Esophagus mucosa (tissue), 1 donor: ENCODE measurements at places on chromosomes 4 and X.

GRCh38 chr4:68693325-68694075 is 23.0 kb upstream of the UGT2B15 start:
- no peak for ATAC-seq

GRCh38 chr4:184942444-184943425 is 75.6 kb upstream of the HELT start:
- peak; percentile 44 for ATAC-seq

DNA sequence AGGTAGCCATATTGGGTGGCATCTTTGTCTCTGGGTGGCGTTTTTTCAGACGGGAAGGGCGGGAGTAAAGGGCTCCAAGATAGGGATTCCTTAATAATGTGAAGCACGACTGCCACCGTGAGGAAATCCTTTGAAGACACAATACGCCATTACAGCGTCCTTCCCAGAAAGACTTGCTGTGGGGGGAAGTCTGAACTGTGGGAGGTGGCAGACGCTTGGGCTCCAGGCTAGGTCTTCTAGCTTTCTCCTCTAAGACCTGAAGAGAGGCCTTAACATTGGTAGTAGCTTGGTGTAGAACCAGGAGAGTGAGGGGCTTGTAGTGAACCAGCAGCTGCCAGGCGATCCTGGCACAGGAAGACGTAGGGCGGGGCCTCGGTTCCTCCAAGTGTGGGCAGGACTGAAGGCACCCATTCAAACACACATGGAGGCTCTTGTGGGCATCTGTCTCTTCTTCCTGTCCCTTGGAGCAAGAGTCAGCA is 197.3 kb downstream of the OR13H1 start:
- peak; percentile 88 for ATAC-seq

- peak; percentile 49 for ATAC-seq
Measured at GRCh38 chr4:56626420-56626819, 54.7 kb downstream of the HOPX start.

DNA sequence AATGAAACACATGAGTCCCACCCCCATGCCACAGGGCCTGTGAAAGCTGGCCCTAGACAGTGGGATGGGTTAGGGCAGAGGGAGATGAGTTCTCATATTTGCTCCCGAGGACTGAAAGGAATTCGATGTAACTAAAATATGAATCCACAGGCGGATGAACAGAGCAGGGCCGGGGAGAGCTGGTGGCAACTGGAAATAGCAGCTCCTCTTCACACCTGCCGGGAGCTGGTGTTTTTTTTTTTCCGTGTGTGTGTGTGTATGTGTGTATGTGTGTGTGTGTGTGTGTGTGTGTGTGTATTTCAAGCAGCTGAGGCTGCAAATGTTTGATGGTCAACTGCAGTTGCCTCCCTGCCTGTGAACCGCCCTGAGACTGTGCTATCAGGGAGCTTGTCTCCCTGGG is 115.1 kb upstream of the PSAPL1 start:
- ATAC-seq, result no peak

DNA sequence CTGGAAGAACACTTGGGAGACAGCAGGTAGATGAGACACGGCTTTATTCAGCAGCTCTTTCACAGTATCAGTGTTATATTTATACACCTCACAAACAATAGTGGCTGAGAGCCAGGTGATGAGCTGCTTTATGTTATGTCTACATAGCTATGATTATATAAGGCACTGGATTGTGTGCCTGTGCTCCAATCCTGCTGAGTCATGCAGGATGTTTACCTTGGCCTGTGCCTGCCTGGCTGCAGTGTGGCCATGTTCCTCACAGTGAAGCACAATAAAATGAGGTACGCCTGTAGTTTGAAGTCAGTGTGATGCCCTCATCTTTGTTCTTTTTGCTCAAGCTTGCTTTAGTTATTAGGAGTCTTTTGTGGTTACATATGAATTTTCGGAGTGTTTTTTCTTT is 31.3 kb downstream of the CXCL13 start:
- ATAC-seq, result peak; percentile 97

DNA sequence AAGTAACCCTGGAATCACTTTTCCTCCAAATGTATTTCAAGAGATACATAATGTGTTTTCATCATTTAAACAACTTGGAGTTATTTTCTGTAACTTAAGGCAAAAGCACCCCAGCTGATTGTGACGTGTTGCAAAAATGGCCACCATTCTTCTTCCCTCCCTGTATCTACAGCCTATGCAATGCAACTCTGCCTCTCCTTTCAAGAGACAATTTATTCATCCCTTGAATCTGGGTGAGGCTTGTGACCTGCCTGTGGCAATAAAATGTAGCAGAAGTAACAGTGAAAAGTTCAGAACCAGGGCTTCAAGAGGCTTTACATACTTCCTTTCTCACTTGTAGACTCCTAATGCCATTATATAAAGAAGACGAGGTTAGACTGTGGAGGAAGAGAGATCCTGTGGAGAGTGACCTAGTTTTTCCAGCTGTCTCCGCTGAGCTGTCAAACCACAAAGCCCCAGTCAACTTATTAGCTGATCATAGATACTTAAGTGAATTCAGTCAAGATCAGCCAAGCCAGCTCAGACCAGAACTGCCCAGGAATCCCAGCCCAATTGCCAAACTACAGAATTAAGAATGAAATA is 81.0 kb upstream of the KLF3 start:
- peak; percentile 57 for ATAC-seq

DNA sequence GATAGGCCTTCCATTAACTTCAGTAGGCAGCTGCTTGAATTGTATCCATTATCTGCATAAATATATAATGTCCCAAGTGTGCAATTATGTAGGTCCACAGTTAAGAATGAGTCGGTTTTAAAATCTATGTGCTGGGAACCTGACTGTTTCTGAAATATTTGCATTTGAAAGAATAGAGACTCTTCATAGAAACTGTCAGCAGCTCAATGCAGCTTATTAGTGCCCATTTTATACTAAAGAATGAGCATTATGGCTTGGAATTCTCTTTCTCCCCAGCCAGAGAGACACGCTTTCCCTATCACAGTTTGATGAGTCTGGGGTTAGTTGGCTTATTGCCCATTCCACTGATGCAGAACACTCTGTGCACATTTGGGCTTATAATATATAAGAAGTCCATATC is 202.0 kb upstream of the PCDH7 start:
- ATAC-seq, result no peak

DNA sequence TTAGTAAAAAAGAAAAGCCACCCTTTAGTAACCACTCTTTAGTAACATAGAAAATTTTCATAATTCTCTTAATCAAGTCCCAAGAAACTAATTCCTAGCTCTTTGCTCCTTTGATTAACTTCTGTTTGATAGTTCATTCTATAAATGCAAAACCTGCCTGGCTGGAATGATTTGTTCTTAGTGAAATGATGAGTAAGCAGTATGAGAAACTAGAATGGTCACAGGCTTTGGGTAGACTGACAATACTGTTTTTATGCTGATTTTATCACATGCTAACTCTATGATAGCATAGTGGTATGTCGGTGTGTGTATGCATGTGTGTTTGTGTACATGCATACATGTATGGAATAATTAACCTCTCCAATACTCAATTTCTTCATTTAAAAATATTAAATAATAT is 81.2 kb downstream of the SYTL5 start:
- ATAC-seq, result peak; percentile 70

GRCh38 chr4:159542296-159542695 is 439.4 kb downstream of the RAPGEF2 start:
- no peak for ATAC-seq

DNA sequence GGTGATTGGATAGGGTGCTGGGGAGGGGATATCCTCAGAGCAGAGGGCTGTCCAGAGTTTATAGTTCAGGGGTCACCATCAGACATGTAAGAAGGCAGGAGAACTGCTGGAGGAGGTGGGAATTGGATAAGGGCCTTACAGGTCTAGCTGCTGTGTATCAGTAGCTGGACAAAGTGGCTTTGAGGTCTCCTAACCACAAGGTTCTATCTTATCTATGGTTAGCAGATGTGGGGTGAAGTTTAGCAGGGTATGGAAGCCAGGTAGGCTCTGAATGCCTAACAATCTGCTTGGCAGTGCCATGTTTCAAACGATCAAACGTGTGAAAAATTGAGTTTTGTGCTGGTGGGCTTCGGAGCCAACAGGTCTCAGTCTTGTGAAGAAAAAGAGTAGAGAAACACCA is 32.1 kb upstream of the MAGEA8 start:
- ATAC-seq, result no peak

GRCh38 chr4:155497306-155497705 is 120.5 kb upstream of the MAP9 start:
- ATAC-seq, result no peak

GRCh38 chr4:78627046-78627965 is 75.7 kb downstream of the ANXA3 start:
- ATAC-seq, result peak; percentile 69

DNA sequence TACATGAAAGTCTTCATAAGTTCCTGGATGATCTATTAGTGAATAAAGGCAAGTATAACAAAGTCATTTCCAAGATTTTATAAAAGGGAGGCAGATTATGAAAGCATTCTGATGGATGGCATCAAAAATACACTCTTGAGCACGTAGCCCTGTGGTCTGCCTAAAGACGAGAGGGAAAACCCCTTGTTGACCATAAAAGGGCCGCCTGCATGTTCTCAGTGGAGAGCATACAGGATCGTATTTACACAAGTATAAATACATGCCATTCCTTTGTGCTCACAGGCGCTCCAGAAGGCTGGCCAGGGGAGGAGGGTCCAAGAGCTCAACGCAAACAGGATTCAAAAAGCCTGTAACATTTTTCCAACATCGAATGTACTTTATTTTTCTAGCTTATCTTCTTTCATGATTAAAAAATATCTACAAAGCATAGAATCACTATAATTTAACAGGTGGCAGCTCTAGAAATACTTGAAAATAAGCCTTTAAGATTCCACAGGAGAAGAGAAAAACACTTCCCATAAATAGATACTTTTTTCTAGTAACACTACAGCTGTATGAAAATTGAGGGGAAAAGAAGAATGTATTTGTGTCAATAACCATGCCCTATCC is 29.6 kb downstream of the PDGFC start:
- peak; percentile 41 for ATAC-seq

DNA sequence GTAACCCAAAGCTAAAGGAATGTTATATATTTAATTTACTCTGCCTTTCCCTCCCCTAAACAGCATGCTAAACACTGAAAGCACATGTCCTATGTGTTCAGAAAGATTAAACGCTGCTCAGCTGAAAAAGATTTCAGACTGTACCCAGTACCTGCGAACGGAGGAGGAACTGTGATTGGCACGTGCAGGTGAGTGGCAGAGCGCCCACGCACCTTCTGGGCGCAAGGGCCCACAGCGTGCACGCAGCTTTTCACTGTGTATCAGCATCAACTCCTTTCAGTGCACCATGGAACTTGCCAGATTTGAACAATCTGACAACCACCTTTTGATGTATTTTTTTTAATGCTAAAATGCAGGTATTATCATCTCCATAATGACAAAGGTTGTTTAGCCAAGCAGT is 87.7 kb downstream of the RFC1 start:
- ATAC-seq, result no peak

GRCh38 chrX:40109288-40110008 is 11.7 kb upstream of the BCOR start:
- no peak for ATAC-seq

- ATAC-seq, result no peak
Measured at GRCh38 chr4:80054375-80054774, 18.7 kb downstream of the ANTXR2 start.

DNA sequence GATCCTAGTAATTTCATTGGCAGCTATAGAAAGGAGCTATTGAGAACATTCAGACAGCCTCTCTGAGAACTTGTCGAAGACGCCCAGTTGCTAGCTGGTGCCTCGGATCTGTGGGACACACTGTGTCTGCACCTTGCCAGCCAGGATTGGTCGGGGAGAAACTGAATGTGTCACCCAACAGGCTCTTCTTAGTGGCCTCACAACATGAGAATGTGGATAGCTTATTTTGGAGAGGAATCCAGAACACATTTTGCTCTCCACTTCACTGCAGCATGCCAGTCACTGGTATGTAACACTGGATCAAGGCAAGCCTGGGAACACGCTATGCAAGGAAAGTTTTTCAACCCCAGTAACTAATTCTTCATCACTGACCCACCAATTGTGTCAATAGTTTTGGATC is 89.5 kb upstream of the TRPC3 start:
- ATAC-seq, result no peak

GRCh38 chrX:138908577-138908976 is 197.1 kb upstream of the FGF13 start:
- peak; percentile 53 for ATAC-seq

DNA sequence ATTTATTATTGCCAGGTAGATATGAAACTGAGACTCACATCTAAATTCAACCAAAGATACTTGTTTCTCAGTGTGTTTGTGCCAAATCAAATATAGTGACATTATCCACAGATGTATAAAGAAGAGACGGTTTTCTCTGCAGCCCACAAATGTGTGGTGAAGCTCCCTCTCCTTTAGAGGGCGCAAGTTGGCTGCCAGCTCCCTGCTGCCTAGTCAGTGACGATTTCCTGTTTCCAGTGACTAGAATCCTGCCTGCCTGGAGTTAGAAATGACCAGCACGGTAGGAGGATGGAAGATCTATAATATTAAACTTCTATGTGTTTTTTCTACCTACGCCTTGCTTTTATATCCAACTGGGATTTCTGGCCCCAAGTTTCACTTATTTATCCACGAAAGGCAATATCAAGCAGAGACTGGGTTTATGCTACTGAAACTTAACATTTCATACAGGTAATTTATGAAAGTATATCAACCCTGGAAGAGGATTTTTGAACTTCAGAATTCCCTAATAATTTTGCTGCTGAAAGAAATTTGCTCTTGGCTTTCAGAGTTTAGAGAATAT is 1793.7 kb upstream of the TENM3 start:
- ATAC-seq, result no peak

GRCh38 chr4:80196922-80197573 is at the start of gene PRDM8:
TSS of gene PRDM8 (plus strand) at chr4:80197503. CDS start at chr4:80200081, 2,578 bp downstream.
- peak; percentile 30 for ATAC-seq

GRCh38 chr4:37747772-37748330 is 61.7 kb upstream of the RELL1 start:
- ATAC-seq, result no peak

- ATAC-seq, result no peak
Measured at GRCh38 chrX:2811271-2811670, 17.5 kb upstream of the GYG2 start.

GRCh38 chrX:150253959-150254620 is 109.0 kb upstream of the MAMLD1 start:
- ATAC-seq, result no peak

DNA sequence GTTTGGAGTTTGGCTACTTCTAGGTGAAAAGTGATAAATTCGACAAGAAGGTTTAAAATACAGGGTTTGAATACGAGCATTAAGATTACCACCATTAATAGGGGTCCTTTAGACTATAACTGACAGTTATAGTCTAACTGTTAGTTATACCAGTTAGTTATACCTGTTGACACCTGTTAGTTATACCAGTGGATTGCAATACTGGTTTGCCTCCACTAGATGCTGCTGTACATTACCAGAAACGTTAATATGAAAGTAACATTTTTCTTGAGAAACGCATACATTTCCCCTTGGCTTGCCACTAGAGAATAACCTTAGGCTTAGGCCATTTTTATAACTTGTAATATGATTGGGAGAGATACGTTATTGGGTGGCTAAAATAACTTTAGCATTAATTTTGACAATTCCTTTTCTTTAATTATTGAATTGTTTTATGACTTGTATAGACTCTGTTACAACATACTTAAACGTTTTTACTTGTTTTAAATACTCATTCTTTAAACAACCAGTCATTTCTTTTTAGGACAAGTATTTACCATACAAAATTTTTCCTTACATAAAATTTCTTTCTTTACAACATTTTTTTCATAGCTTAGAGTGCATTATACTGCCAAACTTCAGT is 911.2 kb downstream of the FSTL5 start:
- ATAC-seq, result peak; percentile 17

- ATAC-seq, result no peak
Measured at GRCh38 chr4:184823014-184823413, 2.8 kb downstream of the ACSL1 start.
